ENCODE measurements at places on chromosomes 5 and 9.
A peak's percentile ranks its signal among the peaks of the same experiment; 100 is the strongest.

GRCh38 chr9:123349691-123350480 is 6.1 kb upstream of the CRB2 start:
- peak overlapping the region; percentile 37 for H3K4me3 ChIP-seq
- no peak overlapping the region for H3K27ac ChIP-seq
- peak; percentile 83 for DNase-seq

DNA sequence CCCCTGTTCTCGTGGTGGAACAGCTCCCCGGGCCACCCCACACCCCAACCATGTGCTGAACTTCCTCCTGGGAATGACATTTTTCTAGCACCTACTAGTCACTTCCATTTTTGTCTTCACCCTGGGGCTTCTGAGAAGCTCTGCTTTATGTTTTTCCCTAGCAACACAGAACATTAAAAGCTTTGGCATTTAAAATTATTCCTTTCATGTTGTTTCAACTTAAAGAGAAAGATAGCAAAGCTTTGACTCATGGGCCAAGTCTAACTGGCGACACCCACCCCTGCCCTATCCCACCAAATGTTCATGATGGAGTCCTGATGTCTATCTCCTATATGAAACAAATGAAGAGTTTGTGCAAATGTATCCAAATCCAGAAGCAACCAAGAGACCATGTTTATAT is 22.4 kb downstream of the BOD1 start:
- no peaks in the 10 kb centered on the region for H3K4me1 ChIP-seq
- H3K27ac ChIP-seq, result no peak overlapping the region
- no peak for DNase-seq
- peaks cover 29% of the 10 kb centered on the region for H3K36me3 ChIP-seq
- peaks cover 2% of the 10 kb centered on the region for H3K27me3 ChIP-seq

GRCh38 chr5:37272511-37272910 is 23.3 kb upstream of the CPLANE1 start:
- H3K4me1 ChIP-seq, result no peaks in the 10 kb centered on the region
- DNase-seq, result no peak
- no peak overlapping the region for H3K27ac ChIP-seq

DNA sequence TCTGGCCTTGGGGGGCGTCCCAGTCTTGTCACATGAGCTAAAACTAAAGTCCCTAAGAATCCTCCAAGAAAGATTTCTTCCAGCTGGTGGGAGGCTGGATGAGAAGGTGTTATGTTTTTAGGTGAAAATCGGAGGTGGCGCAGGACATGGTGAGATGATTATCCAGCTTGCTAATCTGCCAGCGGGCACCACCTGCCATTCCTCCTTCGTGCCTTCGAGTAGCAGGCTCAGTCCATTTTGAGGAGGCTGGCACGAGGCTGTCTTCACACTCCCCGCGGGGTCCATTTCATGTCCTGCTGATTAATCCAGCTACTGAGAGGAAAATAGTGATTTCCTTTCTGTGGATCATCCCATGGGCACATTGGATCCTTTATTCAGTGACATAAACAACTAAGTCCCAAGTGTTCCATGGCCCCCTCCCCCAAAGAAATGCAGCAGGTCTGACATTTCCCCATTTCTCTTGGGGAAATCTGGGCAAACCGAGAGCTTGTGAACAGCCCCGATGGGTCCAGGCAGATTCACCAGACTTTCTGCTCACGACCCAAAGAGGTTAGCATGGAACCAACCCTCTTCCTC is 38.2 kb upstream of the EXOC3 start:
- H3K4me1 ChIP-seq, result peaks cover 28% of the 10 kb centered on the region
- no peak overlapping the region for H3K27ac ChIP-seq

GRCh38 chr5:103587185-103587748 is 24.7 kb upstream of the NUDT12 start:
- no peak for DNase-seq
- H3K4me1 ChIP-seq, result no peaks in the 10 kb centered on the region
- H3K36me3 ChIP-seq, result no peaks in the 10 kb centered on the region
- no peak overlapping the region for H3K4me3 ChIP-seq
- no peak overlapping the region for H3K27ac ChIP-seq
- no peaks in the 10 kb centered on the region for H3K27me3 ChIP-seq

DNA sequence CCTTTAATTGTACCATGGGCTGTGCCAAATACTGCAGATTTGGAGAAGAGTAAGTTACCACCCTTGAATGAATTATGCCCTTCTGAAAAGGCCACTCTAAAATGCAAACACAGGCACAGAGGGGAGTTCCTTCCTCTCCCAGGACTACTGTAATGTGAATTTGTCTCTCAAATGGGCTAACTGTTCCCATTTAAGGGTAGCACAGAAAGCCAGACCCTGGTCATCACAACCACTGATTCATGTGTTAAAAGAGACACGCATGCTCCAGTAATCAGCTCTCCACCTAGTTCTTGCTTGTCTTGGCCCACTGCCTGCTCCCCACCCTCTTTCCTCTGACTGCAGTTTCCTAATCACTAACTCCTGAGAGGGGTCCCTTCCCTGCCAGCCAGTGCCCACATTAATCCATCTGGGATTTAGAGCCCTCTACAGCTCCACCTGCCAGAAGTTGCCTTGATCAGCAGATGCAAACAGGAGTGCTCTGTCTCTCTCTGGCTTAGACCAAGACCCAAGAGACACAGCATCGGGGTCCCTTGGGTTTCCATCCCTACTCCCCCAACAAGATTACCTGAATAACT is 382.4 kb downstream of the TMEM167A start:
- H3K27ac ChIP-seq, result no peak overlapping the region
- no peaks in the 10 kb centered on the region for H3K27me3 ChIP-seq
- no peaks in the 10 kb centered on the region for H3K4me1 ChIP-seq
- DNase-seq, result no peak
- H3K4me3 ChIP-seq, result no peak overlapping the region
- no peaks in the 10 kb centered on the region for H3K36me3 ChIP-seq

DNA sequence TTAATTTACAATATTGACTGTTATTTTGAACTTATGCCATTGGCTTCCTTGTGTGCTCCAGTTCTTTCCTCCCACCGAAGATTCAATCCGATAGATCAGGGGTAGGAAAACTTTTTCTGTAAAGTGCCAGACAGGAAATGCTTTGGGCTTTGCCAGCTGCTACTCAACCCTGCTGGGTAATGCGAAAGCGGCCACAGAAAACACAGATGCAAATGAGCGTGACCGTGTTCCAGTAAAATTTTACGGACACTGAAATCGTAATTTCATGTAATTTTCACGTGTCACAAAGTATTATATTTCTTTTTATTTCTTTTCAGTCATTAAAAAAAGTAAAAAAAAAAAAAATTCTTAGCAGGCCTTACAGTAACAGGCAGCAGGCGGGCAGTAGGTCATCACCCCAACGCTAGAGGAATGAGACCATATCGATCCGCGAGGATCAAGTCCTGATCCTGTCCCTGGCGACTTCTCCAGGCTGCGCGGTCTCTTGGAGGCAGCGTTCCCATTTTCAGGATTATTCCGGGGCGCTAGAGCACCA is 599 bp downstream of the NMRK1 start:
- DNase-seq, result no peak
- H3K27me3 ChIP-seq, result no peaks in the 10 kb centered on the region
- H3K4me3 ChIP-seq, result peak overlapping the region; percentile 93

DNA sequence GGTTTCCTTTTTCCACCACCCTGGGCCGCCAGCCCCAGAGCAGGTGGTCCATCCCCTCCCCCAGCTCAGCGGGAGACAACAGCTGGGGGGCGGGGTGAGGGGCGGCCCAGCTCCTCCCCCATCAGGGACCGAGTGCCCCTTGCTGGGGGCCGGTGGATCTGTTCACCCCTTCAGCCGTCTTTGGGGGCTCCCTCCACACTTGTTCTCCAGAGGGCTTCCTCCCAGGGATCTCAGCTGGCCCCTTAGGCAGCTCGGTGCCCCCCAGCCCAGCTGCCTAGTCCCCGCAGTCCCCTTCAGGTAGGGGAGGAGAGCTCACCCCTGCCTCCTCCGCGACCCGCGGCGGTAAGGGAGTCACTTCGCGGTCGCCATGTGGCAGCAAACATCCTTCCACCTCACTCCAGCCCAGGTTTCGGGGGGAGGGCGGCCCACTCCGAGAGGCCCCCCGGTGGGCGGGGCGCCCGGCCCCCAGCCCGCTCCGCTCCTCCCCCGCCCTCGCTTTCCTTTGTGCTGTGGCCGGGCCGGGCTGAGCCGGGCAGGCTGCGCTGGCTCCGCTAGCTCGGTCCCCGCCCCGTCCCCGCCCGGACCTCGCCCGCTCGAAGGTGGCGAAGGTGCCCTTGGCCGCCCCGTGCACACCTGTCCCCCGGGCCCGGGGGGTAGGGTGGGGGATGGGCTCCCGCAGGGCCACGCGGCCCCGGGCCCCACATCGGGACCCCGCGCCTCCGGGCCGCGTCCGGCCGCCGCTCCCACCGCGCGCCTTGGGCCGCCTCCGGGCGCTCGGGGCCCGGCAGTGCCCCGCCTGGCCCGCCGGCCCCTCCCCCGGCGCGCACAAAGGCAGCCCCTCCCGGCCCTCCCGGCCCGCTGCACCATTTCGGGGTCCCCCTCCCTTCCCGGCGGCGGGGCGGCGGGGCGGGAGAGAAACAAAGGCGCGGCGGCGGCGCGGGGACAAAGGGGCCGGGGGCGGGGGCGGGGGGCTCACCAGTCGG is 683 bp downstream of the DBN1 start:
- H3K36me3 ChIP-seq, result no peaks in the 10 kb centered on the region
- peak overlapping the region; percentile 71 for H3K4me3 ChIP-seq
- H3K27me3 ChIP-seq, result peaks cover 8% of the 10 kb centered on the region
- DNase-seq, result no peak
- peaks cover 15% of the 10 kb centered on the region for H3K4me1 ChIP-seq

DNA sequence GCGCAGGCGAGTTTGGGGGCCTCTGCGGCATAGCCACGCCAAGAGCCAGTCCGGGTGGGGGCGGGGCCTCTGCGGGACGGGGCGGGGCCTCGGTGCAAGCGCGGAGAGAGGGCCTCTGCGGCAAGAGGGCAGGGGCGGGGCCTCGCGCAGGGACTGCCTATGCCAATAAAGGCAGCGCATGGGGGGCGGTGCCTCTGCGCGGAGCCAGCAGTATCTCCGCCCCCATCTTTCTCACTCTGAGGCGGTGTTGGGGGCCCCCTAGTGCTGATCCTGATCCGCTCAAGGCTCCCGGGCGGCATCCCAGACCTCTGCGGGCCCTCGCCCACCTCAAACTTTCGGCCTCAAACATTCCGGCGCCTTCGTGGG is 9.2 kb upstream of the GPRIN1 start:
- H3K36me3 ChIP-seq, result no peaks in the 10 kb centered on the region
- H3K4me3 ChIP-seq, result no peak overlapping the region
- H3K27ac ChIP-seq, result no peak overlapping the region
- H3K27me3 ChIP-seq, result peaks cover 29% of the 10 kb centered on the region
- H3K4me1 ChIP-seq, result peaks cover 8% of the 10 kb centered on the region
- DNase-seq, result peak; percentile 30

DNA sequence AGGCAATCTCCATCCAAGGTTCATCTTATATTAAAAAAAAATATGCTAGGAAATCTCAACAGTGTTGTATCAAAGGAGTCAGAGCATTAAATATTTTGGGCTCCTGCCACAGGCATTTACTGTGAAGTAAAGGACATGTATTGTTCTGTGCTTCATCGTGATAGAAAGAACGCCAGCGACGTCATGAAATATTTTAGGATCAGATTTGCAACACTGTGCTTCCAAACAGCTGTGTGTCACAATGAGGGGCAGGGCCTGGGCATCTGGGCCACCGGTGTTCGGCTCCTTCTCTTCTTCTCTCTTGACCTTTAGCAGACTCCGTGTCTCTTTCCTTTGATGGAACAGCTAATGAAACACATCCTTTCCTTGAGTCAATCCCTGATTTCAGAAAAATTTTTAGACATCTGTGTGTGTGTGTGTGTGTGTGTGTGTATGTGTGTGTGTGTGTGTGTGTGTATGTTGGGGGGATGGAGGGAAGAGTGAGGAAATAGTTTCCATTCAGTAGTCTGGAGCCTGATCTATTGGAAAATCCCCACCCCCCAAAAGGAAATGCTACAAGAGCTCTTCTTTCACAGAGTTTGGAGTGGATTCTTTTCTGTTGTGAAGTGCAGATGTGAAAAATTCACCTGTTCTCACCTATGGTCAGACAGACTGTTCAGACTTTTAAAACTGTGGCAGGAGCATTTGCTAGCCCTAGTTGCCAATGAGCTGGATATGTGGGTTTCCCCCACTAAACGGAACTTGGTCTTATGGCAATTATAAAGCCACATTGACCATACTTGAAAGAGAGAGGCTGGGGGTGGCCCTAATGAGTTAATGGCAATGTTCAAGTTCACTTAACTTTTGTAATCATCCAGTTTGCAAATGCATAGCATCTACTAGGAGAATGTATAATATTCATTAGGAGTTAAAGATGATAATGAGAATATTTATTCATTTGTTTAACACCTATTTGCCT is 18.1 kb upstream of the TNC start:
- H3K27ac ChIP-seq, result no peak overlapping the region
- H3K4me3 ChIP-seq, result no peak overlapping the region
- H3K36me3 ChIP-seq, result no peaks in the 10 kb centered on the region
- peaks cover 5% of the 10 kb centered on the region for H3K27me3 ChIP-seq

- H3K36me3 ChIP-seq, result no peaks in the 10 kb centered on the region
- H3K4me3 ChIP-seq, result no peak overlapping the region
- no peak overlapping the region for H3K27ac ChIP-seq
- no peaks in the 10 kb centered on the region for H3K27me3 ChIP-seq
- no peak for DNase-seq
Measured at GRCh38 chr5:103590221-103590620, 27.6 kb upstream of the NUDT12 start.

- H3K27me3 ChIP-seq, result peaks cover 2% of the 10 kb centered on the region
- no peak overlapping the region for H3K4me3 ChIP-seq
- no peaks in the 10 kb centered on the region for H3K4me1 ChIP-seq
- H3K27ac ChIP-seq, result no peak overlapping the region
- no peaks in the 10 kb centered on the region for H3K36me3 ChIP-seq
Measured at GRCh38 chr5:169029037-169029436, 271.9 kb downstream of the SLIT3 start.
